Naive thymus-derived CD8-positive, alpha-beta T cell (primary cell): ENCODE measurements at places on chromosomes 12 and 14.

DNA sequence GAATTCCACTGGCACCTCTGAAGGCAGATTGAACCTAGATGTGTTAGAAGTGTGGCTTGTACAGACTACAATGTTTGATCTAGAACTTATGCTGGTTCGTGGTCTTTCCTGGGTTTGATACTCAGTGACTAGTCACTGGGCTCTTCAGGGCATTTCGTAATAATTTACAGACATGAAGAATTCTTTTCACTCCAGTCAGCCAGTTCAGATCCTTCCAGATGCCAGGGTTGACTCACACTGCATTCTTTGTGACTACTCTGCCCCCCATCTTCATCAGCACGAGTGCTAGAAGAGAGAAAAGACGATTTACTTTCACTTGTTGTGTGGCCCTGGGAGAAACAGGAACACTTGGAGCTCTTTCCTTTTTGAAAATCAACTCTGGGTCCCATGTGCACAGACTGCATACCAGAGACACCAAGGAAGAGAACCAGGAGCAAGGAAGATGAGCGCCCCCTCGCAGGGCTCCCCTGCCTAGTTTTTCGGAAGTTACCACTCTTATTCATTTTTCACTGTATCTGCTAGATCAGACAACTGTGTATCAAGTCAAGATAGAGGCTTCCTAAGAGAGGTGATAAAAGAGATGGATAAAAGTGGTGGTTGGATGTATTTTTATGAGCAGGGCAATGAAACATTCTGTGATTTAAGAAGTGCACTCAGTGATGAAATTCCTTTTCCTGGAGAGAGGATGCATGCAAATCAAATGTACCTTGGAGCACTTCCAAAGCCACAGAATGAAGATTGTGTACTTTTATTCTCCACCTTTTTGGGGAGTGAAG, 33.5 kb upstream of the EVL start:
- DNase-seq: no peak

DNA sequence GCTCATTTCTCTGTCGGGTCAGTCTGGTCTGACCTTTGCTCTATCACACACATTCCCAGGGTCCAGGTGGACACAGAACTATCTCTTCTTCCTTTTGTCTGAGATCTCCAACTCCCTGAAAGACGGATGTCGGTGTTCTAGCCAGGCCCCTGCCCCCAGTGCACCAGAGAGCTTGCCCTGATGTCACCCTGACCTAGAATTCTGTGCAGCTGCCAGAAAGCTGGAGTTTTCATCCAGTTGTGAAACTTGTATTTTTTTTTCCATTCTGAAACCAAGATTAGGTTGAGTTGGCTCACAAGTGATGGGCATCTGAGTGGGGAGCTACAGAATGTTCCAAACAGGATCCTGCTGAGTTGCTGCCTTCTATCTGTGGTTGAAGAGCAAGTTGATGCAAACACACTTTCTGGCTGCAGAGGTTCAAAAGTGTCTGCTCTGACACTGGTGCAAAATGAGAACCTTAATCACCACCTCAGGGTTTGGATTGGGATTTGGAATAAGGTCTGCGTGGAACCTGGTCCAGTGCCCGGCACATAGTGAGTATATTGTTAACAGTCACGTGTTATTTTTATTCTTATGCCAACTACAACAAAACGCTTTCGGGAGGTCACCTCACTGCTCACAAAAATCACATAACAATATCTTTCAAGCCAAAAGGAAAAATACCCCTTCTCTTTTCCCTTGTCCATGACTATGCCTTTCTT, 211.5 kb downstream of the SLC15A4 start:
- DNase-seq: no peak

DNA sequence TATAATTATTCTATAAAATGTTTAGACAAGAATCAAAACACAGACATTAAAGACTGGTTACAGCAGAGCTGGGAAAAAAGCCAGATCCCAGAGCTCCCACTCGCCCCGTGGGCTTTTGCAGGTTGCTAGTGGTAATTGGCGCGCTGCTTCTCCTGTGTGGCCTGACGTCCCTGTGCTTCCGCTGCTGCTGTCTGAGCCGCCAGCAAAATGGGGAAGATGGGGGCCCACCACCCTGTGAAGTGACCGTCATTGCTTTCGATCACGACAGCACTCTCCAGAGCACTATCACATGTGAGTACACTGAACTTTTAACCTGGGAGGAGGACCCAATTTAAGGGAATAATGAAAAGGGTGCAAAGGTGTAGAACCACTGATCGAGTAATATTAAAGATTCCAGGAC, 7.5 kb downstream of the TMEM52B start:
- DNase-seq: no peak

GRCh38 chr12:1217191-1217949, 226.3 kb downstream of the ERC1 start:
- DNase-seq: no peak

- DNase-seq: no peak
These were observed 11.0 kb upstream of the HHIPL1 start for GRCh38 chr14:99633918-99634317.

DNA sequence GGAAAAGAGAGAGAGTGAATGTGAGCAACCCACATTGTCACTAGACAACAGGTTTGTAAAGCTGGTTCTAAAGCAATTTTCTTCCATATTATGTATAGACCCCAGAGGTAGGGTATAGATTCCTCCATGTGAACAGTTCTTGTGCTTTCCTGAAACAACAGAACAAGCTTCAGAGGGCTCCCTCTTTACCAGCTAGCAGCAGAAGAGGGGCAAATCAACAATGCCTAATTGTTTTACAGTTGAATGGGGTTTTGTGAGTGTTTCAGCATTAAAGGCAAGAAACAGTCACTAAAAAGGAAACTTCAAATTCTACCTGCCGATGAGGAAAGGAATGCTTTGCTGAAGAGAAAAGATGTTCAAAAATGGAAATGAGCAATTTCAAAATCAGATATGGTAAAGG, 341.2 kb upstream of the KITLG start:
- no peak for DNase-seq

DNA sequence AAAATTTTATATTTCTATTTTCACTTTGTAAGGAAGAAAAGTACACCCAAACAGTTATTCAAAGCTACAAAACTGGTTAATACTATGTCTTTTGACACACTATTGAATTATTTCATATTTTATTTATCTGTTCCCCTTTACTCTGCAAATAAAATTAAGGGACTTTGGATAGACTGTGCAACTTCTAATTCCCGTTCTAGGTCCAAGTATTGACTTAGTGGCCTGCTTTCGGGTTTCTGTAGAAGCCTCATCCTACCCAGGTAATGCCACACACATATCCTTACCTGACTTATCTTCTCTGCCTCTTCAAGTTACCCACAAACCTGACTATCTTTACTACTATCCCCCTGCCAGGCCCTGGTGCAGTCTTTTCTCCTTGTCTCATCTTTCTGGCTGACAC, 156.3 kb upstream of the TMTC2 start:
- DNase-seq: no peak

DNA sequence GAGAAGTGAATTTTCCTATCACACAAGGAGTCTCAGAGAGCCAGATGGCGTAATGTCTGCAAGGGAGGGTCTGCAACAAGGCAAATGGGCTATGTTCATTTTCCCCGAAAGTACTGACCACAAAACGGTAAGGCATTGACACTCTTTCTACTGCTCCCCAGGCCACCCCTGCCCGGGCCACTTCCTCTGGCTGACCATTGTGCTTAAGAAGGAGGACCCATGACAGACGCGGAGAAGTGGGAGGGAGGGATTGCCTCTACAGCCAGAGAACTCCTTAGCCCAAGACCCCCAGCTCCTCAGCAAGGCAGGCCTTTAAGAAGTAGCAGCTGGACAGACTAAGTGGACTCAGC, 1.2 kb downstream of the NCKAP5L start:
- no peak for DNase-seq

GRCh38 chr12:124224535-124225110, 70.3 kb upstream of the RFLNA start:
- no peak for DNase-seq

GRCh38 chr12:63351370-63351769, 200.4 kb upstream of the AVPR1A start:
- no peak for DNase-seq

DNA sequence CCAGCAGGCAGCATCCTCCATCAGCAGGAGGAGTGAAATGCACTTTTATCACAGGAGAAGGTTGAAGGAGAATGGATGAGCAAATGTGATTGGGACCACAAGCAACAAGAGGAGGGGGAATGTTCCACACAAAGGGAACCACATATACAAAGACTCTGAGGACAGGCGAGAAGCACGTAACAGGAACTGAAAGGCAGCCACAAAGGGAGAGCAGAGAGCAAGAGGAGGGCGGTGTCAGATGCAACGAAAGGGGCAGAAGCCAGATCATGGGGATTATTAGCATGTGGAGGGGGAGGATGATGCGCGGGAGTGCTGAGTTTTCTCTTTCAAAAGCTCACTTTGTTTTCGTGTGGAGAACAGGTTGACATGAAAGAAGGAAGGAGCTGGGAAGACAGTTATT, 241.1 kb downstream of the SPTSSA start:
- no peak for DNase-seq

GRCh38 chr14:60963761-60964160, 17.1 kb downstream of the TRMT5 start:
- DNase-seq: no peak

DNA sequence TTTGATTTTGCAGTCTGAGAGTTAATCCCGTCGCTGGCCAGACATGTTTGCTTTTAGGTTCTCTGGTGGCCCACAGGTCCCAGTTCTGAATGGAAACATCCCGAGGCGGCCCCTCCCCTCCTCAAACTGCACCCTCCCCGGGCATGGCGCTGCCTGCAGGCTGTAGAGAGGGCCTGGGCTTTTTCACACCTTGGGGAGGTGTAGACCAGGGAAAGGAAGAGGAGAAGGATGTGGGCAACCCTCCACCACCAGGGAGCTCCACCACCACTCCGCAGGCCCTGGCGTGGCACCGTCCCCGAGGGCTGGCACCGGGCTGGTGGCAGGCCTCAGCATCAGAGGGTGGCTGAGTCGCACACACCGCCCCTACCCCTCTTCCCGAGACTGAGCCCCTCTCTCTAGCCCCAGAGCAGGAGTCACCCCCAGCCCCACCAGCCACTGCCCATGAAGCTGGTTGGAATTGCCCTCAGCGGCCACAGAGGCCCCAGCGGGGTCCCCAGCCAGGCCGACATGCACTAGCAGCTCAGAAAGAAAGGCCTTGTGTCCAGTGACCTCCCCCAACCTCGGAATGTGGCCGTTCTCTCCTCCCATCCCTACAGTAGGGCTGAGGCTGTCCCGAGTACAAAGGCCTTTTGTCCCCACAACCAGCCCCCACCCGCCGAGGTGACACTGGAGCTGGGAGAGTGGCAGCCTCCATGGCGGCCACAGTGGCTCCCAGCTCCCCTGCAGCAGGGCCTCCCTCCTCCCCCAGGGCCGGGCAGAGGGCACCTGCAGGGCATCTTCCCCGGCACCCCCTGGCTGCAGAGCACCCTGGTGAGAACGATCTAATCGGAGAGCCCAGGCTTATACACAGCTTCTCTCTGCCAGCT, 23.5 kb upstream of the INF2 start:
- DNase-seq: peak; percentile 79

- no peak for DNase-seq
These were observed 177.1 kb downstream of the CCDC91 start for GRCh38 chr12:28367326-28367725.

DNA sequence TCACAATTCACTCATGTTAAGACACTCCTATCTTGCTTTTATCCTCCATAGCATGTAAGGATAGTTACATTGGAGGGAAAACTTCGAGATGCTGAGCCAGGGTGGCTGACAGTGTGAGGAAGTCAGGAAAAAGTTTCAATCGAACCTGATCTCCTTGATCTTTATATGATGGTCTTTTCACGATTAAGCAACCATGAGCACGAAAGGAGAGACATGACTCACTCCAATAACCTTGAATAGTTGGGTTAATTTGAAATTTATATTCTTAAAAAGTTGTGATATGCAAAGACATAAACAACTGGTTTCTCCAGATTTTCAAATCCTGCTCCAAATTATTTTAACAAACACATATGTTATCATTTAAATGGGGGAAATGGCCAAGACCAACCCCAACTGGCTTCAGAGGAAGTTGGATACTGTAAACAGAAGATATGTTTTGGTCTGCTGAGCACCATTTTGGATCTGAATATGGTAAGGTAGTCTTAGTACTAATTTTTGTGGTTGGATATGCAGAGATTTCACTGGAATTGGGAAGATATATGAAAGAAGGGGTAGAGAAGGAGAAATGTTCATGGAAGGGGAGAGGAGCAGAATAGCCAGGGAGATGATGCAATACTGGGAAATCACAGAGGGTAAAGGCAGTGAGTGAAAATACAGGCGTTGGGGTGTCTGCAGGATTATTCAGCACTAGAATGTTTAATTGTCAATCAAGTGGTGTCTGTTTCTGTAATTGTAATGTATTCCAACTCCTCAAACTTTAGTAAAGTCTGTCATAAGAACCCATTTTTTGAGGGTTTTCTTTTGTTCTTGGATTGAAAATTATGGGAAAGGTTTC, 185.2 kb upstream of the SLC38A2 start:
- no peak for DNase-seq

- DNase-seq: no peak
These were observed 21.4 kb upstream of the EID3 start for GRCh38 chr12:104282109-104282508.

GRCh38 chr14:51093371-51094281, 1.3 kb downstream of the TRIM9 start:
- DNase-seq: peak; percentile 55

DNA sequence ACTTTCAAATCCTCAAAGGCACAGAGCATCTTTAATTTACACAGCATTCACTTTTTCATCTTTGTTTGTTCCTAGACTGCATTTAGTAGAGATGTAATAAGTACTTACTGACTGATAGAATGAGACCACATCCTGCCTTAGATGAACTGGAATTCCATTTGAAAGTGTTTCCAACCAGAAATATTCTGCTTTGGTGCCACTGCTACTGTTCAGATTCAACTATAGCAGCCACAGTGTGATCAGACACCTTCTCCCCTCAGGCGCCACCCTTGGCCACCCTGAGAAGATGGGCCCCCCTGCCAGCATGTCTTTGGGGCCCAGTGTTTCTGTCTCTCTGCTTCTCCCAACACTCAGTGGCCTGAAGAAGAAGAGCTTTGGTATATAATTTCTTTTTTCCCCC, 449.1 kb downstream of the RAD51B start:
- DNase-seq: peak; percentile 28

DNA sequence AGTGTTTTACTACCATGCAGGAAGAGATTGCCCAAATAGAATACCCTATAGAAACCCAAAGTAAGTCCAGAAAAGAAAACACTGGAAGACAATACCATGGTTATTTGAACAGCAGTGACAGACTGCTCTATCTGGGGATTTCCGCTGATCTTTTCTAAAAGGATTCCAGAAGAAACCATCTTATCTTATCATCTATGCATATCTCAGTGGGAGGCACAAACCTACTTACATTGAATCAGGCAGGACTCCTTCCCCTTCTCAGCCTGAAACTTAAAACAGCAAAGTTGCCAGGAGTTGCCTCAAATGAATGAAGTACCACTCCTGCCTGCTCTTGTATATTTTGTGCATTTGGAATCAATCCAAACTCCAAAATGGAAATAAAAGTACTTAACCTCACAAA, 56.7 kb upstream of the NR2C1 start:
- DNase-seq: no peak
